ENCODE measurements at places on chromosomes 16 and 17.

DNA sequence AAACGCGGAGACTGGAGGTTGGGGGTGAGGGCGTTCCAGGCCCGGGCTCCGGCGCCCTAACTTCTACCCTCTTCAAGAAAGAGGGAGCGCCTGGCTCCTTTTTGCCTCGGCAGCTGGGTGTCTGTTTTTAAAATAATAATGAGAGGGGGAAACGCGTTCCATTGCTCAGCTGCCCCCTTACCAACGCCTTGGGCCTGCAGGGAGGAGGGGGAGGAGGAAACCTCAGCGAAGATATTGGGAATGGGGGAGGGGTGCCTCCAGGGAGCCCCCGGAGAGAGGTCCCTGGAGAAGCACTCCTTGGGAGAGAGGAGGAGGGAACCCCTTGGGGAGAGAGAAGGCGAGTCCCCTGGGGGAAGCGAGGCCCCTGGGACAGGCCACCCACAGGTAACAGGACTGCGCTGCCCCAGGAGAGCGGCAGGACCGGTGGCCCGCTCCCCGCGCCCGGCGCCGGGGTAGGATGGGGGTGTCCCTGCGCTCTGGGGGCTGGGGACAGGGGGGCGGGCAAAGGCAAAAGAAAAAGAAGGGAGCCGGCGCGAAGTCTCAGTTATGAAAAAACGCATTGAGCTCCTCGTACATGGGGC lies 2.7 kb downstream of the NEUROD2 start:
- no peak for DNase-seq

GRCh38 chr16:75494184-75494583 lies 1.1 kb downstream of the CHST6 start:
- DNase-seq: no peak

DNA sequence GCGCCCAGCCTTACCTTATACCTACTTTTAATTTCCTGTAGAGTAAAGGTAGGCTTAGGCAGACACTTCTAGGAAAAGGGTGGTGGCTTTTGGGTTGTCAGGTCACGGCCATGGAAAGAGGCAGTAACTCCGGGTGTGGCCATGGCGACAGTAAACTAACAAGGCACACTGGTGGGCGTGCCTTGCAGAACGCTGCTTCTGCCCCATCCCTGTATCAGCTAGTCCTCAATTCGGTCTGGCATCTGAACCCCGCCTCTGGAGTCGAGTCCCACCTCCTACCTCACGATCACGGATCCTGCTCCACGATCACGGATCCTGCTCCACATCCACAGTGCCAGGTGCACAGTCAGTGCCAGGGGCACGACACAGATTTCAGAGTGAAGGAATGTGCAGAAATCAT lies 5.6 kb downstream of the ADCY9 start:
- DNase-seq: no peak

- no peak for DNase-seq
Observed at GRCh38 chr17:47720754-47721533, 12.1 kb upstream of the TBX21 start.

DNA sequence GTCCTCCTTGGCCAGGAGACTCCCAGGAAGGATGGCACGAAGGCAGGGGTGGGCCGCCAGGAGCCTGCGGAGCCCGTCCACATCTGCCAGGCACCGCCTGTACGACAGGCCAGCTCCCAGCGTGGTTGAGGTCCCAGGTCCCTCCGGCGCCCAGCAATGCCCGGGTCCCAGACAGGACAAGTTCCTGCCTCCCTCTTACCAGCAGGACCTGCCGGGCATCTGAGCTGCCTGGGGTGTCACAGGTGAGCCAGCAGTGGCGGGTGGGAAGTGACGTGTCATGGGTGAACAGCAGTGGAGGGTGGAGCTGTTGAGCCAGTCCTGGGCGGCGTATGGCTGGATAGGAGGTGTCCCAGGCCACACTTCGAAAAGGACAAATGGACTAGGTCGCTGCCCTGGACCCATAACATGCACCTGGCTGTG lies 15.7 kb upstream of the BAHCC1 start:
- no peak for DNase-seq
